ENCODE measurements at places on chromosomes 12 and 14.
A peak's percentile ranks its signal among the peaks of the same experiment; 100 is the strongest.

GRCh38 chr14:104345621-104346462 is 207.5 kb downstream of the KIF26A start:
- no peak for DNase-seq

DNA sequence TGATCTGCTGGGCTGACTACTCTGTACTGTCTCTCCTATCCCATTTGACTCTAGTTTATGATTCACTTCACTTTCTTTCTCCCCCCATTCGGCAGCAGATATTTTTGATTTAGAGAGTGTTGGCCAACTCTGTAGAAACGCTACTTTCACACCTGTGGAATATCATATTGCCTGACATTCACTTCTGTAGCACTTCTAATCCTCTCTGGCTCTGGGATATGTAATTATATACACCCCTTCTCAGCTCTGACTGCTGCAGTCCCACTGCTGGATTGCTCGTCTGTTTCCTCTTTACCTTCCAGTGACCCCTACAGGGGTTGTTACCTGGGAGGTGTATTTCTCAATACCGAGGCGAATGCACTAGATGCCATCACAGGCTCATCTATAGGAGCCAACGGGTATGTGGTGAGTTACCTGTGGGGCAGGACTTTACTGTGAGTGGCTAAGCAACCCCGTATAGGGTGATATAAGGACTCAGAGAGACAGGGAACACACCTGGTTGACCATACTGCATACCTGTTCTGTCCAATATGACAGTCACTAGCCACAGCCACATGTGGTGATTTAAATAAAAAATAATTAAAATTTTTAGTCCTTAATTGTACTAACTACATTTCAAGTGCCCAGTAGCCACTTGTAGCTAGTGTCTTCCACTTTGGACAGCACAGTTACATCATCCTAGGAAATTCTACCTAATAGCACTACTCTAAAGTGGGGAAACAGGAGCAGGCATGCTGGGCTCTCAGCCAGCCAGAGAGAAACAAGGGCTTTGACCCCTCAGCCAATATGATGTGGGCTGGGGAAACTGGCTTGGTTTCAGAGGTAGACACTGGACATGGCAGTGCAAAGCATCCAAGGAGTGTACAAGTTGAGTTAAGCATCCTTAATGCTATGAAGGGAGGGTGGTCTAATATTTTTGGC is 95.0 kb downstream of the C12orf75 start:
- no peak for DNase-seq

DNA sequence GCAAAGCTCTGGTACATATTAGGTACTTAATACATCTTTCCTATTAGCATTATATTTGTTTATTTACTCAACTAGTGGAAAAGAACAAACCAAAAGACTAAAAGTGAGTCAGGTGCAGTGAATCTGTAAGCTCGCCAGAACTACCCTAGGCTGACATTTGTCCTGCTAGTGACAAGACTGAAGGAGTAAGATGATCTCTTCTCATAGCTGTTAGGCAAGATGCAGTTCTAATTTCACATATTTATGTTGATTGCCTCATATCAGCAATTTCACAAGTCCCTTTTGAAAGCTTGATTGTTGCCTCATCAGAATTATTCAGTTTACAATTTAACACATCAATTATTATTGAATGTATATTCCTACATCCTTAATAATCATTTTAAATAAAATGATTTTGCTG is 293.0 kb upstream of the NAV3 start:
- no peak for DNase-seq

- DNase-seq: no peak
Observed at GRCh38 chr12:32822344-32822743, 66.6 kb upstream of the YARS2 start.

DNA sequence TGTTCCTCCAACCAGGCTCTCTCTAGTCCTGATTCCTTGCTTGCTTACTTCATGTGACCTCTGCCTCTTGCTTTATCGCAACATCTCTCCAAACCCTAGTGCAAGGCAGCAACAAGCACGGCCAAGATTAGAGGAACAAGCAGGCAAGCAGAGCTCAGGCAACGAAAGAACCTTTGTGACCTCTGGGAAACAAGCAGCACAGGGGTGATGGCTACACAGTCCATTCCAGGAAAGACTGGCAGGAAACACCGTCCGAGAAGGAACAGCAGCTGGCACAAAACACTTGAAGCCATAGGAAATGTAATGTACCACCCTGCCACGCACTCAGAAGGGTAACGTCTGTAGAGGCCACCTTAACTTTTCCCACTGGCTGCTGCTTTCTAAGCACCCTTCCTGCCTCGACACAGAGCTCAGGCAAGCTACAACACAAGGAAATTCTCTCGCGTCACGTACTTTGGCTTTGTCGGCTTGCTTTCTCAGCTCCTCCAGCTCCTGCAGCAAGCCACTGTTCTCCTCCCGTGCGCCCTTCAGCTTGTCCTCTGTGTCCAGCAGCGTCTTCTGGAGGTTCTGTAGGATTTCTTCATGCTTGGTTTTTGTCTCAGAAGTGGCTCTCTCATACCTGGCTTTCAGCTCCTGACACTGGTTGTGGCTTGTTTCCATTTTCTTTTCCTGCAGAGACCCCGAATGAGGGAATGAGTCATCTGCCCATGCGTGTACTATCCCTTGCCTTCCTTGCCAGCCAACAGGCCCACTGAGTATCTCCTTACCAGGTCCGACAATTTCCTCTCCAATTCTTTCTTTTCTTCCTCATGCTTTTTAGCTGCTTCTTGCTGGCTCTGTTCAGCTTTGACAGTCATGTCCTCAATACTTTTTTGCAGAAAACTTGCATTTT is 61.4 kb upstream of the VPS33A start:
- no peak for DNase-seq

- no peak for DNase-seq
Observed at GRCh38 chr14:104867371-104868059, 2.4 kb downstream of the CEP170B start.

- no peak for DNase-seq
Observed at GRCh38 chr12:116314477-116314876, 37.0 kb upstream of the MED13L start.

DNA sequence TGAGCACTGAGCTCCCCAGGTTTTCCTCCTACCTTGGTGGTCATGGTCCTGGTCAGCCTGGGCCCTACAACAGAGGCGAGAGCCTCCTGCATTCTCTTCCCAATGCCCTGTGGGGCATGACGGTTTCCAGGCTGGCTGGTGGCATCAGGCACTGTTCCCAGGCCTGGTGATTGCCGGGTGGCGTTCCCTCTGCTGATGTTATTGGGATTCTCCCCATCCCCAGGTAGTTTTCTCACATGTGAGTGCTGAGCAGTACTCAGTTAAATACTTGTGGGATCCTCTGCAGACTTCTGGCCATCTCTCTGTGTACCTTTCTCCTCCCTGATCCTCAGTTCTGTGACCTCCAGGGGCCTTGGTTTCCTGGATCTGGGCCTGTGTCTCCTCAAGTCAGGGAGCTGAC is 15.8 kb downstream of the C1R start:
- DNase-seq: no peak

GRCh38 chr14:88247228-88247627 is 75.8 kb downstream of the KCNK10 start:
- no peak for DNase-seq

DNA sequence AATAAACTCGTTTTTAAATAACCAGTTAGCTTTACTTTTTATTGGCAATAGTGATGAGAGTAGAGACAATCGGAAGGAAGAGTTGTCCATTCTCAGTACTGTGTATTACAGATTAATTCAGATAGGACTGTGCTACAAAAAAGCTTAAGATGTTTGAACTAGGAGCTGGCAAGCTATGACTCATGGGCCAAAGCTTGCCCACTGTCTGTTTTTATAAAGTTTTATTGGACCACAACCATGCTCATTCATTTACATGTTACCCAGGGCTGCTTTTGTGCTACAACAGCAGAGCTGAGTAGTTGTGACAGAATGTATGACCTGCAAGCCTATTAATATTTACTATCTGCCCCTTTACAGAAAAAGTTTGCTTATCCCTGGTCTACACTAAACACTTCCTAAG is 19.4 kb downstream of the GNS start:
- DNase-seq: no peak

- DNase-seq: no peak
Observed at GRCh38 chr12:129984106-129984505, 80.3 kb upstream of the TMEM132D start.

- DNase-seq: no peak
Observed at GRCh38 chr14:71722885-71723284, 209.3 kb upstream of the RGS6 start.

DNA sequence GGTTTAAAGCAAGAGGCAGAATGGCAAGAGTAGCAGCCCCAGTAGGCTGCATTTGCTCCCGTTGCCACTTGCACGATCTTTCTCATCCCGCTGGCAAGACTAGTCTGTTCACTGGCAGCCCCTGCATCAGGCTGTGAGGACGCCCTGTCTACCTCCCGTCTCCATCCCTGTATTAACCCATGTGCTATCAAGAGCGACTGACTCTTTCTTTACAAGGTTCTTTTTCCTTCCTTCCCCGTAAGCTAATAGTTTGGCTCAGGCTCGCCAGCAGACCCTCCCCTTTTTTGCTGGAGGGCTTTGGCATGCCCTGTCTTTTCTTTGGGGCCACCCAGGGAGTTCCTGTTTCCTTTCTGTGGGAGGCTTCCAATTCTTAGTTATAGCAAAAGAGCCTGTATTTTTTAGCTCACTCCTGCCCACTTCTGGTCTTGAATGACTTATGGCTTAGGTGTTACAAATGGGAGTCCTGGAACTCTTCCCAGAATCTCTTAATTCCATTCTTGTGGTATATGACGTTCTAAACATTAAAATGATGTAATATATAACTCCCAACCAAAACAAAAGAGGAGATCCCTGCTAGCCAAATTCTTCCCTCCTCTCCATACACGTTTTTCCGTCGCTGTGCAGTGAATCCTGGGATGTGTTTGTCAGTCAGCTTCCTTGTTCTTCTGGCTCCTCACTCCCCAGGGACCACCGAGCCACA is 149.0 kb downstream of the PRKCH start:
- no peak for DNase-seq

DNA sequence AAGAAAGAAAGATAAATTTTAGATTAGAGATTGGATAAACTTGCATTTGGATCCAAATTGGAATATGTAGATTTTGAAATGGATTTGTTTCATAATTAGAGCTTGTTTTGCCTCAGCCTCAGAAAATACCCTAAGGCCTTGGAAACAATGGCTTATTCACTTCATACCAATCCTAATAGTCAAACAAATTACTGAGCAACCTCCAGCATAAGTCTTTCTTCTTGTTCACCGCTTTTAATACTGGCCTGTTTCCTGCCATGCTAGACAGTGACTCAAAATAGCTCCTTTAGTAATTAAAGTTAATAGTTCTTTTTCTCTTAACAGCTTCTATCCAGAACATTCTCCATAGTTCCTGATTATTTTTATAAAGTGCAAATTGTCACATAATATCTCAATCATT is 110.9 kb upstream of the DNM1L start:
- DNase-seq: no peak

DNA sequence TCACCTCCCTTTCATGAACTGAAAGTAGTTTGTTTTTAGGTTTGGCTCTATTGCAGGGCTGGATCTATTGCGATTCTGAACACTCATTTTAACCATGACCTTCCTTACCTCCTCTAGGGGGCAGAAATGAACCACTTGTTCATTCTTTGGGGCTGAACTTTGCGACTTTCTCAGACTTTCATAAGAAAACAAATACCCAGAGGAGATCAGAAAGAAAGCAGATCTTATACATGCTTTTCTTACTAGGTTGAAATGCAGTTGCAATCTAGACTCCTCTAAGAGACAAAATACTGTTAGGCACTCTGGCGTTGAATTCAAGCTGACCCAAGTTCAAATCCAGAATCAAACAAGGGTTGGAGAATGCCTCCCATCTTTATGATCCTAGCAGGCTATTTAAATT is 32.6 kb upstream of the PLEKHG3 start:
- DNase-seq: no peak

GRCh38 chr12:63410197-63410596 is 258.1 kb downstream of the DPY19L2 start:
- DNase-seq: no peak

- no peak for DNase-seq
Observed at GRCh38 chr12:109450980-109451379, 26.1 kb downstream of the KCTD10 start.

GRCh38 chr12:116774020-116774419 is 35.9 kb downstream of the RNFT2 start:
- no peak for DNase-seq

GRCh38 chr12:54404061-54405004 is 14.7 kb downstream of the ITGA5 start:
- DNase-seq: peak; percentile 67

- peak; percentile 50 for DNase-seq
Observed at GRCh38 chr12:50765095-50765911, 1.4 kb downstream of the ATF1 start.

GRCh38 chr12:46266382-46266791 is 2.5 kb downstream of the SLC38A1 start:
- peak; percentile 46 for DNase-seq

DNA sequence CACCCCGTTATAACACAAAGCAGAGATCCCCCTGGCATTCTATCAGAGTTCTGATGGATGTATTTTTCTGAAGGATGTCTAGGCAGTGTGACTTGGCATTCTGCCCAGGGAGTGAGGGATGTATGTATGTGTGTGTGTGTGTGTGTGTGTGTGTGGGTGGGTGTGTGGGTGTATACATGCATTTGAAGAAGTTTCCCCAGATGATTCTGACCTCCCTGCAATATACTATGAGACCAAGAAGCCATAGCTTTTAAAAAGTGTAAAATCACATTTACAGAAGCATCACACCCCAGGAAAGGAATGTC is 59.7 kb upstream of the NAP1L1 start:
- DNase-seq: peak; percentile 18

DNA sequence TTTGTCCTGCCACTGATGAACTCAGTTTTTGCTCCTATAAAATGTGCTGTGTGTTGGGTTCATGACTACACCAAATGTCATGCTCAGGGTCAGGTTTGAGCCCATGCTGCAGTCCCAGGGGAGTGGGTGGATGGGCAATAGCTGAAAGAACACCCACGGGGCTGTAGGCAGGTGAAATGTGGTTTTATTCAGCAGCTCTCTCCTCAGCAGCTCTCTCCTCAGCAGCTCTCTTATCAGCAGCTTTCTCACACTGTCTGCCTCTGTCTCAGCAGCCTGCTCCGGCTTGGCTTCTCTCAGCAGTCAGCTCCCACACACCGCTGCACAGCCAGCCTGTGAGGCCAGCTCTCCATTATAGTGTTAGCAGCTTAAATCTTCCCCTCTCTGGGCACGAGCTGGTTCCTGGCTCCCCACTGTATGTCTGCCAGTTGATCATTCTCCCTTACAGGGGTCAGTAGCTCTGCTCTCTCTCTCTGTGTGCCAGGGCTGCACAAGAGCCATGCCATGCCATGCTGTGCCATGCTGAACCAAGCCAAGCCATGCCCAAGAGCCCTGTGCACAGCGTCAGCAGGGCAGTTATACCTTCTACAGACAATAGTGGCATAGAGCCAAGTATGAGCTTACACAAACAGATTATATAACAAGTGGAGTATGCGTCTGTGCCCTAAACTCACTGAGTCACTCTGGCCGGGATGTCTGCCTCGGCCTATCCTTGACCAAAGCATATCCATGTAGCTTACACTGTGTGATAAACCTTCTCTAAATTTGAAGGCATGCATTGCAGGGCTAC is 303.3 kb upstream of the TMPO start:
- no peak for DNase-seq

Measured in activated CD4-positive, alpha-beta T cell treated with anti-CD3 and anti-CD28 coated beads, Interleukin-2, amount 50 U/mL, for 1 hour (primary cell).